ENCODE measurements at places on chromosomes 4 and X. TPM values are rescaled to one million over a fixed set of nuclear protein-coding genes. Genes with fewer than 3 reads are reported as not detected.

The MAGT1 gene
- total RNA-seq: 56.1 TPM

GRCh38 chrX:116499780-116500179 lies 37.0 kb upstream of the CT83 start:
- no peak overlapping the region for H3K4me3 ChIP-seq
- H3K36me3 ChIP-seq: no peaks in the 10 kb centered on the region
- no peak overlapping the region for H3K27ac ChIP-seq

GRCh38 chr4:183157215-183157614 lies 58.2 kb downstream of the WWC2 start:
- DNase-seq: no peak
- no peak overlapping the region for H3K4me3 ChIP-seq
- H3K4me1 ChIP-seq: peaks cover 10% of the 10 kb centered on the region
- no peak overlapping the region for H3K27ac ChIP-seq
- no peaks in the 10 kb centered on the region for H3K27me3 ChIP-seq

GRCh38 chr4:184115399-184115798 lies 102.3 kb downstream of the ENPP6 start:
- H3K4me3 ChIP-seq: no peak overlapping the region
- DNase-seq: no peak
- no peak overlapping the region for H3K27ac ChIP-seq

- H3K4me1 ChIP-seq: no peaks in the 10 kb centered on the region
- no peak overlapping the region for H3K27ac ChIP-seq
- DNase-seq: no peak
- no peaks in the 10 kb centered on the region for H3K36me3 ChIP-seq
Observed at GRCh38 chrX:50874876-50875275, 35.7 kb upstream of the BMP15 start.

All from thoracic aorta (tissue), 2 donors.